Lower lobe of right lung (tissue), 2 donors: ENCODE measurements at places on chromosomes 6 and 20.

GRCh38 chr6:128275681-128276080, 244.7 kb downstream of the PTPRK start:
- no peak for DNase-seq

DNA sequence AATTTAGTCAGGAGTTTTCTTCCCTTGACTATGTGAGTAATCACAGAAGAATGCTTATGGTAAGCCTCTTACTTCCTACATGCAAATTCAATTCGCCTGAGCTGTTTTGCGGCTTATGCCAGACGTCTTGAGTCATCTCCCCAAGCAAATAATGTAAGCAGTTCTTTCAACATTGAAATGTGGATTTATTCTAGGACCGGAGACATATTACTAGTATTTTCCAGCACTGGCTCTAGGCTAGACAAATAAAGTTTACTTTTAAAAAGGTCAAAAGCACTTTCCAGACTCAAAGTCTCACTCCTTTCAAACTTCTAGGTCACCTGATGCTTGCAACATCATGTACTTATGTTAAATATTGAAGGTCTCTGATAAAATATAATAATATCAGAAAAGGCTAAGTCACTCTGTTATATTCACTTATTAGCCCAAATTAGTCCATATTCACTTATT, 38.1 kb upstream of the NOX3 start:
- no peak for DNase-seq

- no peak for DNase-seq
These were observed 24.0 kb downstream of the DNMT3B start for GRCh38 chr20:32786059-32786760.

DNA sequence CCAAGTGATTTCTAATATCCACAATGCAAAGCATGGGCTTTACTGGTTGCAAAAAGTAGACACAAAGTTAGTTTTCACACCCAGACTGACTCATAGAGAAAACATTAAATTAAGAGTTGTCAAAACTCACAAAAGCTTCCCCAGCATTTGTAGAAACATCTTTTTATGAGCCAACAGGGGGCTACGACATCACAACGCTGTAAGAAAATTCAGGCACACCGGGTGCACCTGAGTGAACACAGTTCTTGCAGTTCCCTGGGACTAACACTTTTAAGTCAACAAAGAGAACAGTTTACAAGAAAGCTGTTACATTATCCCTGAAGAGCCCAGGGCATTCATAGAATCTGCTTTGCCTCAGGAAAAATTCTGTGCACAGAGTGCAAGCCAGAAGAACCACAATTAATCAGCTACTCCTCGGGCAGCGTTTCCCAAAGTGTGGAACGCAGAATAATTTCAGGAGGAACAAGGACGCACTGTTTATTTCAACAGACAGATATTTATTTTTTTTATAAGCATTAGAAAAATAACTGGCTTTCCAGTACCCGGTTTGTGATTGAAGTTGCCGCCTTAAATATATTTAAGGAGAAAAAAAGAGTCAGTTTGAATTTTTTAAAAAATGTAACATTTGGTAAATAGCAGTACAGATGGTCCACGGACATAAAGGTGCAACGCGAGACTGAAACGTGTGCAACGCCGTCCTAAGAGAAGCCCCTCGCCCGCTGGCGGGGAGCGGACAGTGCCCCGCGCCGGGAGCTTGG, 1.2 kb downstream of the NCOA5 start:
- no peak for DNase-seq

GRCh38 chr6:158662954-158663624, 13.2 kb downstream of the SYTL3 start:
- DNase-seq: no peak

DNA sequence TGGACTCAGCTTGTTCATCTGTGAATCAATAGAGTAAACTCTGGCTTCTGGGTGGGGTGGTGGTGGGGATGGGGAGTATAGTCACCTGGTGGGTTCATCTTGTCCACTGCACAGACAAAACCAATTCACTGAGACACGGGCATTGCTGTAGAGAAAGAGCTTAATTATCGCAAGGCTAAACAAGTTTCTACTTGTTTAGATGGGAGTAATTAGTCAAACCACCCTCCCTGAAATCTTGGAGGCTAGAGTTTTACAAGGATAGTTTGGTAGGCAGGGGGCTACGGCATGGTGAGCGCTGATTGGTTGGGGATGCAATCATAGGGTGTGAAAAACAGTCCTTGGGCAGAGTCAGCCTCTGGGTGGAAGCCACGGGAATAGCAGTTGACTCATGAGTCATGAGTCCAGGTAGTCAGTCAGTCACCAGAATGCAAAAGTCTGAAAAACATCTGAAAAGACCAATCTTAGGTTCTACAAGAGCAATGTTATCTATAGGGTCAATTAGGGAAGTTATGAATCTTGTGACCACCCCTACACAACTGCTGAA, 77.8 kb downstream of the STMND1 start:
- no peak for DNase-seq

DNA sequence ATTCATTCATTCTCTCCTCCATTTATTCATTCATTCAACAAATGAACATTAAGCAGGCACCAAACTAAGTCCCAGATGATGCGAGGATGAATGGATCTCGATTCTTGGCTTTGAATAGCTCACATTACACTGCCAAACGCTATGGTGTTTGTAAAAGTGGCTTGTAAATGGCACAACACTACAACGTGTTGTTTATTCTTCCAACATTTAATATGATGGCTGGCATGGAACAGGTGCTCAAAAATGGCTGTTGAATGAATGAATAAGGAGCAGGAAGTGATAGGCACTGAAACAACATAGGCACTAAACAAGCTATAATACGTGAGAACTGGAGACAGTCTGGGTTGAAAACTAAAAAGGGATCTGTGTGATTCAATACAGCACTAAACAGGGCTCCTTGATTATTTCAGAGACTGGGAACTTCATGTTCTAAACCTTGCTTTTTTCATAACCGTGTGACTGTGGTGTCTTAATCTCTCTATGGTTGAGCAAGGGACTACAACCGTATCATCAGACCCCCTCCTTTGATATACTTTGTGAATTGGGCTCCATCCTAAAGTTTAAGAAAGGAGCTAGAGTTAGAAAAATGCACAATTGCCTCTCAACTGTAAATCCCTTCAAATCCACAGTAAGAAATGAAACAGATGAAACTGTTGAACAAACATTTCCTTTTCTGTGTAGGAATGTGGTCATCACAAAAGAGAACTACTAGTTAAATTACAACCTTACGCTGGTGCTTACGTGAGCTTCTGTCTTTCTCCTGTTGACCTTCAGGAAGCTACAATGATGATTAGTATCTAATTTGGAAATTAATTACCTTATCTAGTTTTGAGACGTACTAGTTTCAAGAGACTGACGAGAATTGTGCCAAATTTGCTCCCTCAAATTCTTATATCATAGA, 16.9 kb upstream of the SLC16A10 start:
- DNase-seq: no peak

DNA sequence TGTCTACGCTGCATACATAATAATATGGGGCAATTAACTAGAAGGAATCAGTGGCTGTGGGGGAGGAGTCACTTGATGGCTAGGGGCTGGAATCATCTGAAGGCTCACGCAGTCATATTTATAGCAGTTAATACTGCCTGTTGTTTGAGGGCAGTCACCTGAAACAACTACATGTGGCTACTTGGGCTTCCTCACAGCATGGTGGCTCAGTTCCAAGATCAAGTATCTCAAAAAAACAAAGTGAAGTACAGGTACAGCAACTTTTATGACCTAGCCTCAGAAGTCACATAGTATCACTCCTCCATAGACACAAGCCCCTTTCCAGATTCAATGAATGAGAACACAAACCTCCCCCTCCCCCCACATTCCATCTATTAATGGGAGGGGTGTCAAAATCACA, 63.7 kb downstream of the STX11 start:
- DNase-seq: no peak

DNA sequence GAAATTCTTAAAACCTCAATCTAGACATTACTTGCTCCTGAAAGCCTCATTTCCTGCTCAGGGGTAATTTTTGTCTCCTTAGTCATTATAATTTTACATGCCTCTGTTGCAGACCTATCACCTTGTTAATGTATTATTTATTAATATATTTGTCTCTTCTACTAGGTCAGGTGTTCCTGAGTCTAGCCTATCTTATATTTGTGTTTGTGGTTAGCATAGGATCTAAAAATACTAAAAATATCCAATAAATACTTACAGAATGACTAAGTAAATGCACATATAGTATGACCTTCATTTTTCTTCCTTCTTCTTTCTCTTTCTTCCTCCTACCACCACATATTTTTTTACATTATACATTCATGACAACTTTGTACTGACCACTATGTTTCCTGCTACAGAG, 268.9 kb upstream of the HS3ST5 start:
- no peak for DNase-seq

DNA sequence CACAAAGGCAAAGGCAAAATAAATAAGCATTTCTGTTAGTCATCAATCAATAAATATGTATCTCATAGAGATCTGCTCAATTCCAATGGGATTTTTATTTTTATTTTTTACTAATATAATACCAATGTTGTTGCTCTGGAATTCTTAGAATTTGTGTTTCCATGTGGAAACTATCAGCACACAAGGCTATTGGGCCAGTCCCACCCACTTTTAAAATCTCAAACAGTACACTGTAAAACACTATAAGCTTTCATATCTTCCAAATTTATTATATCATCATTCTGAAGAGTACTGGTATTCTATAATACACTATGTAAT, 563.8 kb upstream of the MARCKS start:
- DNase-seq: no peak
